ENCODE measurements at places on chromosomes 3 and 15.
A peak's percentile ranks its signal among the peaks of the same experiment; 100 is the strongest.

- no peak for DNase-seq
Observed at GRCh38 chr3:111910806-111911205, 51.7 kb downstream of the PHLDB2 start.

GRCh38 chr15:34079904-34080303, 21.8 kb downstream of the EMC7 start:
- no peak for DNase-seq

DNA sequence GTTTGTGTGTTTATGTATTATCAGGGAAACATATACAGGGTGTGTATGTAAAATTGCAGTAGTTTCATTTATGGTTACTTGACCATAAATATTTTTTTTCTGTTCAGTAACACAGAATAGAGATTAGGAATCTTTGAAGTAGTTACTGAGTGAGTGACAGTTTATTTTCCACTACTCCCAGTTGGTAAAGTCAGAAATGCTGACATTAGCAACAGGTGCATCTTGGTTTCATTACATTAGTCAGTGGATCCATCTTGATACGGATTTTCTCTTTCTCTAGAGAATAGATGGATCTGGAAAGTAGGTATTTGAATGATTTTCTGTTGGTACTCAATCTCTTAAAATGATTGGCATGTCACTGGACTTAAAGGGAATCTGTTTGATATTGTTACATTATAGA, 6.0 kb downstream of the UBE2E2 start:
- no peak for DNase-seq

DNA sequence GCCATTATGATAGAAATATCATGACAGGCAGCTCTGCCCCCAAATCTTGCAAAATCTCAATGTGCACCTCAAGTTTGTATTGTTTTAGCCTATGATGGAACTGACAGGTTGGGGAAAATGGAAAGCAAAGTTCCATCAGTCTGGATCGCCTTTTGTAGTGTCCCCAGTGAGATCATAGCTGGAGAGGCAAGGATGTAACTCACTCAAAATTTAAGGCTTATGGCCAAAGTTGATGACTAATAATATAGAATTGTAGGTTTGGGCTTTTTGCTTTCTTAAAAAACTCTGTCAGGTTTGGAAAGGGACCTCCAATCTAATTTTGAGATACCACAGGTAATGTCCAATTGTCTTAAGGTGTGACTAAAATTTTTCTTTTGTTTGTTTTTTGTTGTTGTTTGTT, 1.4 kb upstream of the ACP3 start:
- DNase-seq: no peak

- peak; percentile 78 for DNase-seq
Observed at GRCh38 chr15:80483725-80484161, 79.6 kb downstream of the ARNT2 start.

- DNase-seq: no peak
Observed at GRCh38 chr3:79947469-79947868, 179.7 kb upstream of the ROBO1 start.

DNA sequence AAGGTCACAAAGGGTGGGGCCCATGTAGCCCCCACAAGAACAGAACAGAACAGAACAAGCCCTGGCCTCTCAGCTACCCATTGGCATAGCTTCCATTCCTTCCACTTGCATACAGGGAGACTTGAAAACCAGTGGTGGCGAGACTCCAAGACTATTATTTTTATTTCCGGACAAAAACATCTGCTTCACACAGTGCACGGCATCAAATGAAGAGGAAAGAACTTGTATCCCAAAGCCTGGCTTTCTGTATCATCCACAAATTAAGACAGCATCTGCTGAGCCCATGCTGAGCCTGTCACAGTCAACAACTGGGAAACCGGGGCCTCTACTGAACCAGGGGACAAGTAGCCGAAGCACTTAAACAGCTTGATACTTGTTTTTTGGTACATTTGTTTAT, 56.0 kb downstream of the CLEC3B start:
- DNase-seq: no peak

DNA sequence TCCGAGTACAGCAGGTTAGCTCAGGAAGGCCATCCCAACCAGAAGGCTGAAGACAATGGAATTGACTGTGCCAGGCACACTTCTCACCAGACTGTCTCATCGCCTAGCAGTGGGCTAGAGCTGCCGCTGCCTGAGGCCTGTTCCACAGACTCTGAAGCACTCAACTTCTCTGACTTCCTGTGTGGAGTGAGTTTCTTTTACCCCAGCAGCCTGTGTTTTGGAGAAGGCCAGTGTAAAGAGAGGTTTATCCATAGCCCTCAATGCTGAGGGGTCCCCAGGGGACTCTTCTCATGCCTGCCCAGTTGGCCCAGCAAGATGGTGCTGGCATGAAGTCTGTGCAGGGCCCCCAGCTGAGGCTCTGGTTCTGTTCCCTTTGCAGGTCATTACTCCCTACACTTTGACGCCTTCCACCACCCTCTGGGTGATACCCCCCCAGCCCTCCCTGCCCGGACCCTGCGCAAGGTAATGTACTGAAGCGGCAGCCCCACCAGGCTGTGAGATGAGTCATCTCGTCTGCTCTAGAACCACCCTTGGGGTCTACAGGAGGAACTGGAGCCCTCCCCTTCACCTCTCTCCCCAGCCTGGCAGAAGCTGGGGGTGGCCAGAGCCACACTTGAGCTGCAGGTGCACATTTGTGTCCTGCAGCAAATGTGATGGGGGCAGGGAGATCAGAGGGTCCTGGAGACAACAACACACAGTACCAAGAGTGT, 5.2 kb upstream of the MANF start:
- no peak for DNase-seq
